ENCODE measurements at places on chromosomes 7 and 10. TPM values are rescaled to one million over a fixed set of nuclear protein-coding genes. Genes with fewer than 3 reads are reported as not detected.
A peak's percentile ranks its signal among the peaks of the same experiment; 100 is the strongest.

GRCh38 chr10:8617792-8618191 lies 563.3 kb downstream of the GATA3 start:
- H3K4me3 ChIP-seq, result no peak overlapping the region
- no peaks in the 10 kb centered on the region for H3K36me3 ChIP-seq
- no peak overlapping the region for H3K27ac ChIP-seq
- H3K4me1 ChIP-seq, result no peaks in the 10 kb centered on the region
- no peak for DNase-seq

- peak; percentile 58 for DNase-seq
- peaks cover 8% of the 10 kb centered on the region for H3K36me3 ChIP-seq
- H3K4me3 ChIP-seq, result no peak overlapping the region
- no peaks in the 10 kb centered on the region for H3K4me1 ChIP-seq
- H3K27ac ChIP-seq, result no peak overlapping the region
Observed at GRCh38 chr7:101315336-101315735, 6.3 kb downstream of the IFT22 start.

DNA sequence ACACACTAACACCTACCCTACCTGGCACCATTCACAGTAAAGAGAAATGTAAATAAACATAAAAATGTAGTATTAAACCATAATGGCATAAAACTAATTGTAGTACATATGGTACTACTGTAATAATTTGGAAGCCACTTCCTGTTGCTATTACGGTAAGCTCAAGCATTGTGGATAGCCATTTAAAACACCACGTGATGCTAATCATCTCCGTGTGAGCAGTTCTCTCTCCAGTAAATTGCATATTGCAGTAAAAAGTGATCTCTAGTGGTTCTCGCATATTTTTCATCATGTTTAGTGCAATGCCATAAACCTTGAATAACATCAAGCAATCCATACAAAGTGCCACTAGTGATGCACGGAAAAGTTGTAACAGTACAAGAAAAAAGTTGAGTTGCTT lies 75.4 kb downstream of the CFTR start:
- no peaks in the 10 kb centered on the region for H3K27me3 ChIP-seq
- H3K4me3 ChIP-seq, result no peak overlapping the region
- H3K4me1 ChIP-seq, result no peaks in the 10 kb centered on the region
- H3K36me3 ChIP-seq, result no peaks in the 10 kb centered on the region
- DNase-seq, result no peak
- no peak overlapping the region for H3K27ac ChIP-seq

GRCh38 chr7:35613150-35613549 lies 81.8 kb downstream of the HERPUD2 start:
- H3K27me3 ChIP-seq, result no peaks in the 10 kb centered on the region
- H3K36me3 ChIP-seq, result peaks cover 11% of the 10 kb centered on the region
- H3K27ac ChIP-seq, result no peak overlapping the region

DNA sequence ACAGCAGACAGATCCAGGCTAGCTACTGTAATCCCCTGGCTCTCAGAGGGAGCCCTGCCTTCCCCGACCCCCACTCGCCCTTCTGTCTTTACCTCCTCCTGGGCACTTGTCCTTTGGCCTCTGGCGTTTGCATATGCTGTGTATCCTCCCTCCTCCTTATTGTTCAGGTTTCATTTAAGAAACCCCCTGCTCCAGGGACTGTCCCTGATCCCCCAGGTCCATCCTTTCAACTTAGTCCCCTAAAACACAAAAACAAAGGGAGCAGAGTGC lies 25.7 kb downstream of the GRID1 start:
- no peaks in the 10 kb centered on the region for H3K27me3 ChIP-seq
- no peaks in the 10 kb centered on the region for H3K36me3 ChIP-seq
- H3K27ac ChIP-seq, result no peak overlapping the region

DNA sequence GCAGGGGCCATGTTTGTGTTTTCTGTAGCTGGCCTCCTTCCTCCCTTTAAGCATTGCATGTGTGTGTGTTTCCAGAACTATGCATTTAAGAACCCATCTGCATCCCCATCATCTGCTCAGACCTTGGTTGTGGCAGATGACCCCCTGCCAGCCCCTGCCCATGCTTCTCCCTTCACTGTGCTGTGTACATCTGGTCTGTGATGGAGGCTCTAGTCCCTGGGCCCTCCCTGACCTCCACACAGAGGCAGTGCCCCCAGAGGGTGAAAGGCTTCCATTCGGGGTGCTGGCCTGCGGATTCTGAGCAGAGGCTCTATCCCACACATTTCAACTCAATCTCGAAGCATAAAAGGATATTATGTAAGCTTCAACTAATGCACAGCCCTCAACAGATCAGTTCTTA lies 89.4 kb downstream of the TACC2 start:
- H3K27me3 ChIP-seq, result no peaks in the 10 kb centered on the region
- H3K4me1 ChIP-seq, result peaks cover 5% of the 10 kb centered on the region
- H3K36me3 ChIP-seq, result no peaks in the 10 kb centered on the region
- H3K4me3 ChIP-seq, result no peak overlapping the region
- H3K27ac ChIP-seq, result no peak overlapping the region

DNA sequence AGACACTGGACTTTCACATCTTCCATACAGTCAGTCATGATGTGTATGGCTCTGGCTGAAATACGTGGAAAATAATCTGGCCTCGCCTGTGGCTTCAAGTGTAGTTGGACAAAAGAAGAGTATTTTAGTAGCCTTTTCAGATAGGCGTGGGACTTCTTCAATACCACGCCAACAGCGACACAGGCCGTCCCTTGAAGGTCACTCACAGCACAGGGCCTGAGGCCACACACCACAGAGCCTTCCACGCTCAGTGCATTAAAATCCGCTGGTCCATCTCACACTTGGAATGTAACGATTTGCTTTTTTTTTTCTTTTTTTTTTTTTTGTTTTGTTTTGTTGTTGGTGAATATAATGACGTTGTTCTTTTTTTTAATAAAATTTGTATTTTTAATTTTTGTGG lies 51.8 kb upstream of the SUN1 start:
- no peak overlapping the region for H3K27ac ChIP-seq
- peaks cover 43% of the 10 kb centered on the region for H3K36me3 ChIP-seq
- DNase-seq, result no peak
- no peak overlapping the region for H3K4me3 ChIP-seq
- H3K27me3 ChIP-seq, result no peaks in the 10 kb centered on the region
- H3K4me1 ChIP-seq, result peaks cover 31% of the 10 kb centered on the region

GRCh38 chr7:31310321-31310935 lies 30.1 kb downstream of the NEUROD6 start:
- H3K36me3 ChIP-seq, result no peaks in the 10 kb centered on the region
- H3K4me3 ChIP-seq, result no peak overlapping the region
- no peak for DNase-seq

GRCh38 chr10:4205113-4205512 lies 420.1 kb upstream of the KLF6 start:
- no peak for DNase-seq
- H3K36me3 ChIP-seq, result no peaks in the 10 kb centered on the region
- H3K4me1 ChIP-seq, result peaks cover 14% of the 10 kb centered on the region
- no peaks in the 10 kb centered on the region for H3K27me3 ChIP-seq

- H3K4me1 ChIP-seq, result no peaks in the 10 kb centered on the region
- no peaks in the 10 kb centered on the region for H3K27me3 ChIP-seq
- no peak overlapping the region for H3K4me3 ChIP-seq
- no peak for DNase-seq
- no peak overlapping the region for H3K27ac ChIP-seq
Observed at GRCh38 chr10:129388435-129388834, 78.6 kb upstream of the MGMT start.

GRCh38 chr7:154886591-154886990 lies 116.3 kb downstream of the PAXIP1 start:
- no peaks in the 10 kb centered on the region for H3K36me3 ChIP-seq
- no peaks in the 10 kb centered on the region for H3K4me1 ChIP-seq
- H3K4me3 ChIP-seq, result no peak overlapping the region
- no peaks in the 10 kb centered on the region for H3K27me3 ChIP-seq

GRCh38 chr10:12649012-12649584 lies 299.8 kb downstream of the CAMK1D start:
- H3K4me1 ChIP-seq, result no peaks in the 10 kb centered on the region
- H3K27ac ChIP-seq, result no peak overlapping the region
- no peak for DNase-seq
- H3K27me3 ChIP-seq, result no peaks in the 10 kb centered on the region
- H3K4me3 ChIP-seq, result no peak overlapping the region
- H3K36me3 ChIP-seq, result no peaks in the 10 kb centered on the region

DNA sequence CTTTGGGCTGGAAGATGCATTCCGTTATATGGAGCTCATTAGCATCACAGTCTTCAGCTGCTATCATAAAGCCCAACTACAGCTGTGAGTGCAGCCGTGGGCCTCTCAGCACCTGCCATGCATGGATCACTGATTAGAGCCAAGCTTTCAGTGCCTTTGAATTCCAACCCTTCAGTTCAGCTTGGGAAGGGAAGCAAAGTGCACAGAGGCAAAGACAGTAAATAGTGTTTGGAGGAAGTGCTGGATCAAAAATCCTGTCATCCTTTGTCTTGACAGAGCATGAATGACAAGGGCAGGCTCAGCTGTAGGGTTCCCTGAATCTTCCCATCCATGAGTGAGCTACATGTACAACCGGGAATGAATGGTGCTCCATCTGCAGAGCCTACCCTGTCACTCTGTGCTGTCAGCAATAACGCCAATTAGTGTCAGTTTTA lies 153.7 kb downstream of the DNAJB9 start:
- H3K27me3 ChIP-seq, result no peaks in the 10 kb centered on the region
- peak; percentile 28 for DNase-seq
- no peaks in the 10 kb centered on the region for H3K4me1 ChIP-seq
- no peak overlapping the region for H3K27ac ChIP-seq

DNA sequence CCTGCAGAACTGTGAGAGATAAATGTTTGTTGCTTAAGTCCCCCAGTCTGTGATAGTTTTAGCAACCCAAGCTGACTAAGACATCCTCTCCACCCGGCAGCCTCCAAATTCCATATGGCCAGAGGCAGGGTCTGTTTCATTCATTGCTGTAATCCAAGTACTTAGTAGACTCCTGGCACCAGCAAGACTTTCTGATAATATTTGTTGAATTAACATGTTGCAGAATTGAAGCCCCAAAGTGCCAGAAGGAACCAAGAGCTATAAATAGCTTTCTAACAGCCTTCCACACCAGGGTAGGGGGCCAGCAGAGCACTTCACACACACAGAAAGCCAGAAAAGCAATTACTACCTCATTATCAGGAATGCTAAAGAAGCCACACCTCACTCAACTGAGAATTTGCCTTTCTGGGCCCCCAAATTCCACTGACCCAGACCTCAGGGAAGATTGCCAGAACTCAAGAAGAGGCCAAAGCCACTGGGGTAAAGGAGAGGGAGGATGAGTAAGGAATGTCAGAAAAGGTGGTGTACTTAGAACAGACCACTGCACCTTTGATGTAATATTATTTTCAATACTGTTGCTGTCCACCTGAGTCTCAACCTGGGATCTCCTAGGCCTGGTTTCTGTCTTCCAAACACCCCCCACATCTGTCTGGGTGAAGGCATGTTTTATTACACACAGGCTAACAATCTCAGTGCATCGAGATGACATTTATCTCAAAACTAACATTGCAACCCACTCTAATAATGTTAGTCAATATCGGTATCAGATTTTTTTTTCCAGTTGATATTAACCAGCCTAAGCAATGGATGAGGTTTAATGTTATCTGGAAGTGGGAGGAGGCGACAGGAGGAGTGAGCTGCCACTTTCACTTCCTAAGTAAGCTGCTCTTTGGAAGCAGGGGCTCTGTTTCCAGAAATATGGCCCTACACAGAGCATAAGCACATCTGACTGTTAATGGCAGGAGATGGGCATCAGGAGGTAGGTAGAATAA lies 5.5 kb downstream of the NOD1 start:
- peaks cover 79% of the 10 kb centered on the region for H3K4me1 ChIP-seq
- H3K27ac ChIP-seq, result peak overlapping the region; percentile 98
- no peak overlapping the region for H3K4me3 ChIP-seq
- H3K36me3 ChIP-seq, result 0 out of 2 replicates have a peak, but pooled peaks cover 8% of the 10 kb centered on the region
- H3K27me3 ChIP-seq, result no peaks in the 10 kb centered on the region

GRCh38 chr10:89101943-89102342 lies 105.2 kb downstream of the CH25H start:
- no peaks in the 10 kb centered on the region for H3K36me3 ChIP-seq
- no peak overlapping the region for H3K27ac ChIP-seq
- no peak overlapping the region for H3K4me3 ChIP-seq
- no peaks in the 10 kb centered on the region for H3K4me1 ChIP-seq

DNA sequence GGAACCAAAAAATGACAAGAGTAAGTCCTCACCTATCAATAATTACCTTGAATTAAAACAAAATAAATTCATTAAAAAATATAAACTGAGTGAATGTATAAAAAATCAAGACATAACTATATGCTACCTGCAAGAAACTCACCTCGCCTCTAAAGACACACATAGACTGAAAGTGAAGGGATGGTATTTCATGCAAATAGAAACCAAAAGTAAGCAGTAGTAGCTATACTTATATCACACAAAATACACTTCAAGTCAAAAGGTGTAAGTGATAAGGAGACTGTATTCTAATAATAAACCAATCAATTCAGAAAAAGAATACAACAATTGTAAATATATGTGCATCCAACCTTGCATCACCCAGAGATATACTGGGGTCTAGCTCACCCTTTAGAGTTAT lies 332.6 kb downstream of the SH2D4B start:
- H3K36me3 ChIP-seq, result no peaks in the 10 kb centered on the region
- H3K27me3 ChIP-seq, result no peaks in the 10 kb centered on the region
- no peak overlapping the region for H3K4me3 ChIP-seq

DNA sequence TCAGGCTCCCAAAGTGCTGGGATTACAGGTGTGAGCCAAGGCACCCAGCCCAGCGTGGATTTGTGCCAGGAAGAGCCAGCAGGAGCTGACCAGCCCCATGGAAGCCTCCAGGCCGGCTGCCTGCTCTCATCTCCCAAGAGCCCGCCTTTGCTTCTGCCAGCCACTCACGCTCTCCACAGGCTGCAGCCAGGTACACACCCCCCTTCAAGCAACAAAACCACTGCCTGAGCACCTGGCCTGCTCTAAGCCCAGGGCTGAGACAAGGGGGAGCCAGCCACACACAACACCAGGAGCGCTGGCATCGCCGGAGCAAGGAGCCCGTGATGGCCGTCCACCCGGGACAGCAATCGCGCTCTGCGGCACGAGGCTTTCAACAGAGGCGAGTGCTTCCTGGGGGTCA lies 34.5 kb downstream of the MAD1L1 start:
- no peak overlapping the region for H3K27ac ChIP-seq
- no peaks in the 10 kb centered on the region for H3K27me3 ChIP-seq
- H3K4me1 ChIP-seq, result peaks cover 23% of the 10 kb centered on the region
- DNase-seq, result peak; percentile 26
- H3K36me3 ChIP-seq, result peaks cover 21% of the 10 kb centered on the region
- no peak overlapping the region for H3K4me3 ChIP-seq

- no peak overlapping the region for H3K4me3 ChIP-seq
- H3K27me3 ChIP-seq, result no peaks in the 10 kb centered on the region
- DNase-seq, result no peak
- no peaks in the 10 kb centered on the region for H3K4me1 ChIP-seq
Observed at GRCh38 chr7:87505557-87506245, 30.2 kb upstream of the ABCB4 start.

CUBN gene
- polyA plus RNA-seq, result 2.4 TPM

HBP1 gene
- 27.2 TPM for polyA plus RNA-seq

PARD3 gene
- polyA plus RNA-seq, result 38.9 TPM

EBLN1 gene
- not detected for polyA plus RNA-seq

KCNH2 gene
- polyA plus RNA-seq, result 6.4 TPM

HPS6 gene
- polyA plus RNA-seq, result 7.3 TPM

RELN gene
- polyA plus RNA-seq, result 0.02 TPM

OGDHL gene
- 25.4 TPM for polyA plus RNA-seq

ARPC1B gene
- 549 TPM for polyA plus RNA-seq

AKR1B15 gene
- polyA plus RNA-seq, result not detected

STAG3 gene
- polyA plus RNA-seq, result 0.10 TPM

ITIH2 gene
- not detected for polyA plus RNA-seq
